ENCODE measurements at places on chromosomes 5 and 9. TPM values are rescaled to one million over a fixed set of nuclear protein-coding genes. Genes with fewer than 3 reads are reported as not detected.

Gene TMEM38B
- 8.7 TPM for total RNA-seq

Gene PCDHA11
- under 0.01 TPM for total RNA-seq

Gene SCGB3A1
- total RNA-seq = not detected

Gene RFESD
- total RNA-seq = 1.7 TPM

Gene ERP44
- 11.1 TPM for total RNA-seq

Gene MRRF
- 34.7 TPM for total RNA-seq

Gene LCN1
- 0.65 TPM for total RNA-seq

Gene SV2C
- total RNA-seq = not detected

Gene REEP2
- 17.5 TPM for total RNA-seq

Gene ADAMTSL1
- 26.1 TPM for total RNA-seq

Gene SLC6A3
- not detected for total RNA-seq

Gene OR1Q1
- total RNA-seq = not detected

Gene FOXD1
- 0.28 TPM for total RNA-seq

Gene C9
- 0.18 TPM for total RNA-seq

Gene JAKMIP2
- total RNA-seq = 0.57 TPM

Gene ITGA1
- 40.2 TPM for total RNA-seq

Gene IL3
- not detected for total RNA-seq

Gene SLC34A1
- not detected for total RNA-seq

Gene SMIM33
- not detected for total RNA-seq

Gene PCDHAC1
- total RNA-seq = 0.18 TPM

Gene APBA1
- total RNA-seq = 7.1 TPM

Gene CDH9
- total RNA-seq = 0.18 TPM

Gene IFNB1
- not detected for total RNA-seq

Gene C9orf50
- total RNA-seq = 0.18 TPM

Data from smooth muscle cell of bladder (primary cell).